ENCODE measurements at places on chromosomes 1 and 21.

- DNase-seq: no peak
These were observed 12.8 kb upstream of the CAMK1G start for GRCh38 chr1:209570743-209571142.

GRCh38 chr1:227245613-227246320 is 72.5 kb downstream of the CDC42BPA start:
- DNase-seq: no peak

GRCh38 chr21:44967082-44968047 is 27.5 kb downstream of the SLX9 start:
- DNase-seq: no peak

DNA sequence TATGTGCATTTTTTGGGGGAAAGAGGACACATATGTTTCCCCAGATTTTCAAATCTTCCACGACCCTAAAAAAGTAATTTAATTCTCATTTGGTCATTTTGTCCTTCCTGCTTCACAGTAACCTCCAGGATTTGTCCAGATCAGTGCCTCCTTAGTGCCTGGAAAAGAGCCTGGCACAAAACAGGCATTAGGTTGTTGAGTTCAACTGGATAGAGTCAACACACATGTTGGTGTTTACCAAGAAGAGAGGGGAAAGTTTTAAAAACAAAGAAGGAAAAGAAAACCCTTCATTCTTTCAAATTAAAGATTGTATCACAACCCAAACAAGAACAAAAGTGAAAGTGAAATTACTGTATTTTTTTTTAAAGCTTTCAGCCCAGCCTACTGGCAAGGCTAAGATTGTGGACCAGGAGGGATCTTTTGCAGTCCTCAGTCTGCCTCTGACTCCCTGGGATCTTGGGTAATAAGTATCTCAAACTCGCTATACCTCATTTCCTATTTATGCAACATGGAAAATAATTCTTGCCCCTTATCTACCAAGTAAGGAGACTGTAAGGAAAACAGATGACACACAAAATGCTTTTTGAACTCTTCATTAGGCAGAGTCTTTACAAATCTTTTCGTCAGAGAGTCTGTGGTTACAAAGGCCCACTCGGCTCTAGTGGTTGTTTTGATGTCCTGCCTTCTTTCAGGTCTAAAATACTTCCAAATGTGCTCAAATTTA is 57.8 kb downstream of the ZNF281 start:
- DNase-seq: no peak

DNA sequence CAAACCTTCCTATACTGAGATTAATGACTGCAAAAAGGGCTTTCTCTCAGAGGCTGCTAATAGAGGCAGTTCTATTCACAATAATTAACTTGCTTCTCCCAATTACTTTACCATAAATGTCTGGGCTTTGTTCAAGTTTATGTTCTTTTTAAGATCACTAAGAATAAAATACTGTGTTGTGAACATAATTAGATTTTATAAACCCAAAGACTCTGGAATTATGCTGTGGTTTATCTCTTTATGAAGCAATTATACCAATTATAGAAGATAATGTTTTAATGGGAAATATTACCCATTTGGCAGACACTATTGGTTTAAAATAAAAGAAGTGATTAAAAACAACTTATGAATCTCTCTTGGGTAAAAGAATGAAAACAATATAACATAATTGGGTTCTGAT is 43.5 kb upstream of the IL12RB2 start:
- DNase-seq: no peak

- no peak for DNase-seq
These were observed 28.9 kb downstream of the ERI3 start for GRCh38 chr1:44326024-44326701.

GRCh38 chr21:32216293-32216692 is 62.6 kb downstream of the MIS18A start:
- DNase-seq: no peak

DNA sequence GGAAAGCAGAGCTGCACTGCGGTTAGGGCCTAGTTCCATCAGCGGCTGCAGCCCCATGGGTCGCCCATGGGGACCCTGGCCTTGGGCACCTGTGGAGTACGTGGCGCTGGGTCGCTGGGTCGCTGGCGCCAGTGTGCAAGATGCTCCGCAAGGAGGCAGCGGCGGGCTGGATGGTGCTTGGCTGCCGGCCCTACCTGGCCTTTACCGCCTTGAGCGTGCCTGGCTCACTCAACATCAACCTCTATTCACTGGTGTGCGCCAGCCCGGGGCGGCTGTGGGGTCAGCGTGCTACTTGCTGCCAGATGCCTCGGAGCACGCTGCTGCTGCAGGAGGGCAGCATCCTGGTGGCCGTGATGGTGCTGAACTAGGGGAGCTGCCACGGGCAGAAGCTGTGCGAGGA is 85.1 kb upstream of the RHOU start:
- no peak for DNase-seq

- DNase-seq: no peak
These were observed 71.0 kb downstream of the PBX1 start for GRCh38 chr1:164629971-164630370.

- DNase-seq: no peak
These were observed 78.2 kb downstream of the RNF220 start for GRCh38 chr1:44483089-44483874.

DNA sequence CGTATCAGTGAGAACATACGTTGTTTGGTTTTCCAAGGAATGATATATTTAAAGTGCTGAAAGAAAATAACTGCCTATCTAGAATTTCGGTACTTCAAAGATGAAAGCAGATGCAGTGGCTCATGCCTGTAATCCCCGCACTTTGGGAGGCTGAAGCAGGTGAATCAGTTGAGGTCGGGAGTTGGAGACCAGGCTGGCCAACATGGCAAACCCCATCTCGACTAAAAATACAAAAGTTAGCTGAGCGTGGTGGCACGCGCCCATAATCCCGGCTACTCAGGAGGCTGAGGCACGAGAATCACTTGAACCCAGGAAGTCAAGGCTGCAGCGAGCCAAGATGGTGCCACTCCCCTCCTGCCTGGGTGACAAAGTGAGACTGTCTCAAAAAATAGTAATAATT is 16.4 kb downstream of the CD244 start:
- DNase-seq: no peak

DNA sequence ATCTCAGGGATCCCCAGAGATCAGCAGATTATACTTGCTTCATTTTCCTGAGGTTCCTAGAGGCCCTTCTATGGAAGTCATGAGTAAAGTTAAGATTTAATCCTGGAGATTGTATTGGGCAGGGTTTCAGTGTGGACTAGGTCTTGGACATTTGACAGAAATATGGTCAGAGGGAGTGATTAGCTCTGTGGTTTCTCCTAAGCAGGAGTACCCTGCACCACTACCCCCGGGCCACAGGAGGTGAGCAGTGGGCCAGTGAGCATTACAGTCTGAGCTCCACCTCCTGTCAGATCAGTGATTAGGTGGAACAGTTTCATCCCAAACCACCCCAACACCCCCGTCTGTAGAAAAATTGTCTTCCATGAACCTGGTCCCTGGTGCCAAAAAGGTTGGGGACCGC is 43.2 kb downstream of the PHACTR4 start:
- no peak for DNase-seq

DNA sequence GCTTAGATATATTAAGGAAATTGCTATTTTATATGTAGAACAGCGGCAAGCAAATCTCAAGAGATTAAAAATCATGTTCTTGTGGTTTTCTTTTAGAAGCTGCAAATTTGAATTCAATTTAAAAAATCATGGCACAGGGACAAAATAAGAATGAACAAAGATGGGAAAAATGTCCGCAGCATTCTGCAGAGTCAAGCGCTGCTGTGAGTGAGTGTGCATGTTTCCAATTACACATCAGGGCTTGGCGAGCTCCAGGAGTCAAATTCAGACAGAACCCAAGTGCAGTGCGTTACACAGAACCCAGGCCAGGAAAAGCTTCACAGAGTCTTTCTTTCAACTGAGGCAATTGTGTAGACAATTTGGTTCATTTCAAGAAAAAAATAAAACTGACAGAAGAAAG is 33.3 kb upstream of the ERG start:
- no peak for DNase-seq

DNA sequence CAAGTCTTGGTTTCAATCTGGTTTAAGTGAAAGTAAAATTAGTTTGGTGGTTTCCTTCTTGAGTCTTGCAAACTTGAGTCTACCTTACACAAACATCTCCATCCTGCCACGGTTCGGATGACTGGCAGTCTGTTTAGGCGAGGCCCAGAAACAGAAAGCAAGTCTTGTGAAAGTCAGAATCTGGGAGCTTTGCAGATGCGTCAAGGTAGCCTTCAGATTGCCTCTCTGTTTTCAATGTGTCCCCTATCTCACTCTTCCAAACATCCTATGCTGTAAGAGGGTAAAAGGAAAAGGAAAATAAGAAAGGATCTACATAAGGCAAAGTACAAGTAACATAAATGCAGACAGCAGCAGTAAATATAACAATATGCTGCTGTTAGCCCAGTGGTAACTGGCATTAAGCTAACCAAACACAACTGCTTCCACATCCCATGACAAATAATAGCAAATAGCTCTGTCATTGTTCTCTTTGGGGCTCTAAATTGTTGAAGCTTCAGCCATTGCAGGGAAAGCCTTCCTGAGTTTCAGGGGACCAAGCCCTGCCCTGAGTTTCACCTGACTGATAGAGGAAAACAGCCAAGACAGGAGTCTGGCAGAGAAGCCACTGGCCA is 26.2 kb upstream of the C1orf105 start:
- peak; percentile 67 for DNase-seq

- DNase-seq: no peak
These were observed 125.8 kb upstream of the AJAP1 start for GRCh38 chr1:4528590-4528989.

DNA sequence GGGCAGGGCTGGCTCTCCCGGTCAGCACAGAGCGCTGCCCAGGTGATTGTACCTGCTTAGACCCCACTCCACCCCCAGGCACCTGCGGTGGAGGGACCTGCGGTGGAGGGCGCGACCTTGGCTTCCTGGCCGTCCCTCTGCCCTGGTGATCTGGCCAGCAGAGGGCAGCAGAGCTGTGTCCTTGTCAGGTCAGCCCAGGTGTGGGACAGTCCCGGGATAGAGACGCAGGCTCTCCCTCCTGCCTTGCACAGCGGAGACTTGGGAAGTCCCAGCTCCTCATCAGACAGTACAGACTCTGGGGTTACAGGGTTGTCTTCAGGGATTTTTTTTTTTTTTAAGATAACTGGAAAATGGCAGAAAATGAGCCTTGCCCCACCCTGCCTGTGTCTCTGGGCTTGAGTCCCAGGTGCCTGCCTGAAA is 10.0 kb downstream of the SLX9 start:
- DNase-seq: peak; percentile 78

DNA sequence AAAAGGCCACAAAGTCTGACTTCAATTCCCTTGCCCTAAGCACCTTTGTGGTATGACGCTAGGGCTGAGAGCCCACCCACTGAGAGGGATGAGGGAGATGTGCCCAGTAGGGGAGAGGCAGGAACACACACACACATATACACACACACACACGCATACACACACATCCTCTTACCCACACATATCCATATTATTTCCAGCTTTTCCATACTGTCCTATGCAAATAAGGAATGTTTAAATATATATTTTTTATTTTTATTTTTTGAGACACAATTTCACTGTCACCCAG is 3.0 kb downstream of the RAB25 start:
- no peak for DNase-seq

- no peak for DNase-seq
These were observed 194.0 kb upstream of the VAMP3 start for GRCh38 chr1:7576946-7577657.

GRCh38 chr1:15579683-15580047 is 5.2 kb downstream of the AGMAT start:
- no peak for DNase-seq

GRCh38 chr1:172941471-172941870 is 109.3 kb downstream of the TNFSF18 start:
- DNase-seq: no peak

DNA sequence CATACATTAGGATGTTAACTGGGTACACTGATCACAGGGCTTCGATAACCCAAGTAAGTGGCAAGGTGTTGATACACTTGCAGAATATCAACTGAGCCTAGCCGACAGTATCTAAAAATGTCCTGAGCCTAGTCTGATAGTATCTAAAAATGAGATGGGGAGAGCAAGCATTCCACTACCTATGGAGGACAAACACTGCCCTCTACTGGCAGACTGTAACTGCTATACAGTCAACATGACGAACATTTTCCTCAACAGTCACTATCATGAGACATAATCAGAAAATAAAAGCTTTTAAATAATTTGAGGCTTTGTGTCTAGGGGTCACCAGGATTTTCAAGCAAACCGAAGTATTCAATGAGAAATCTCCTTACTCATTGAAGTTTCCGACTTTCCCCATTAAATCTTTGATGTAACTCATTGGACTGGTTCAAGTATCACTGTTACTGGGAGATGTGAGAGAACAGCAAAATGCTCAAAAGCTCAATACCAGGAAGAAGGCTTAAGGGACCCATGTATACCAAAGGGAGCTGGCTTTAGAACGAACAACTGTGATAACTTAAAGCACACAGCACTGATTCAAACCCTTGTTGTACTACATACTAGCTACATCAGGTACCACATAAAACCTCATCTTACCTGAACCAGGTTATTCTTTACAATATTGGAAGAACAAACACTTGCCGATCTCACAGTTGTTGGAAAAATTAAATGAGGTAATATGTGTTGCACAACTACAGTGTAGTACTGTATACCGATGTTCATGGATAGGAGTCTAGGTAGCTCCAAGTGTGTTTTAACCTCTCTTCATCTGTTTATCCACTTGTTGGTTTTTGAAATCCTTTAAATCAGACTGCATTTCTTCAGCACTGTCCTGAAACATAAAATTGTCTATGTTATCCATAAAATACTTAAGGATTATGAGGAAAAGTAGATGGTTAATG is 31.1 kb upstream of the SLC45A3 start:
- DNase-seq: no peak

GRCh38 chr21:19276665-19277064 is 873.1 kb upstream of the TMPRSS15 start:
- DNase-seq: no peak

DNA sequence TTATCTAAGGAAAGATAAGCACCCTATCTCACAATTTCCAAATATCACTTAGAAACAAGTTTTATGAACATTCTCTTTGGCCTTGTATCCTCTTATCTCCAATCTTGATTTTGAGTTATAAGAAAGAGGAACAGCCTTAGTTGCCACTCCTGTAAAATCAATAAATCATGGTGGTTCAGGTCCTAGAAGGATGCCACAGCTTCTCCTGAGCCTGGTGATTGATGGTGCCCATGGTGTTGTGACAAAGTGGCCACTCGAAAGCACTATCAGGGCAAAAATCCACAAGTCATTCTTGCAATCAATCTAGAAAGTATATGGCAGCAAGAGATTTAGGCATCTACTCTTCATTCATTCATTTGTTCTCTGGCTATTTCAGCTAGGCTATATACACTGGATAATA is 27.8 kb downstream of the GBP6 start:
- DNase-seq: no peak

GRCh38 chr21:32070126-32070525 is 197.3 kb downstream of the HUNK start:
- no peak for DNase-seq

DNA sequence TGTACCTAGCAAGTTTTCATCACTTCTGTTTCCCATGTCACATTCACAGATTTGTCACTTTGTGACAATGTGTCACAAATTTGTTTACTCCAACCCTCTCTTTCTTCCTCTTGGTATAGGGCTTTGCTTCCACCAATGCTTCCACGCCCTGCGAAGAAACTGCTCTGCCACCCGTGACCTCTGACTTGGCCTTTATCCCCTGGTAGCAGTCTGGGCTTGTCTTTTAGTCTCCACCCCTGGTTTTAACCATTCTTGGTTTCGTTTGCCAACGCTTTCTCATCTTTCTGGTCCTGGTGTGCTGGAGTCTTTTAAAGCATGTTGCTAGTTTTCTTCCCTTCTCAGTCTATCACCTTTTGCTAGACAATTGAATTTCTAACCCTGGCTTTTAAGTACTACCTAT is 8.1 kb downstream of the TACSTD2 start:
- DNase-seq: no peak
